Right cardiac atrium (tissue), 5 donors: ENCODE measurements at places on chromosomes 5 and 9.
A peak's percentile ranks its signal among the peaks of the same experiment; 100 is the strongest.

- DNase-seq, result no peak
Measured at GRCh38 chr9:136229096-136230065, 16.2 kb downstream of the QSOX2 start.

DNA sequence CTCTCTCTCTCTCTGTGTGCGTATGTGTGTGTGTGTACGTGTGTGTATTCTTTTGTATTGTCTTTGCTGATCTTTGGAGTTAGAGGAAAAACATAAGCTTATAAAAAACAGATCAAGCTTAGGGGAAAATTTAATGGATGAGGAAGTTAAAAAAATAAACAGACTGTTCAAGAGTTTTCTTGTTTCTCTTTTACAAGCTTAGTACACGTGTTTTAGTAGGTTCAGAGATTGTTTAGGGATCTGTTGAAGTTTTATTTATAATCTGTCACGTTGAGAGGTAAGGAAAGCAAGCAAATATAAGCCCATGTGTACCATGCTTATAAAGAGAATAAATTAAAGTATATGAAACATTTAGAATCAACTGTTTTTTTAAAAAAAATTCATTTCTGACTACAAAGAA is 1470.3 kb upstream of the NUDT12 start:
- DNase-seq, result no peak

- DNase-seq, result no peak
Measured at GRCh38 chr5:68725905-68726683, 367.7 kb upstream of the SLC30A5 start.

- DNase-seq, result no peak
Measured at GRCh38 chr9:123881604-123882003, 48.3 kb downstream of the DENND1A start.

DNA sequence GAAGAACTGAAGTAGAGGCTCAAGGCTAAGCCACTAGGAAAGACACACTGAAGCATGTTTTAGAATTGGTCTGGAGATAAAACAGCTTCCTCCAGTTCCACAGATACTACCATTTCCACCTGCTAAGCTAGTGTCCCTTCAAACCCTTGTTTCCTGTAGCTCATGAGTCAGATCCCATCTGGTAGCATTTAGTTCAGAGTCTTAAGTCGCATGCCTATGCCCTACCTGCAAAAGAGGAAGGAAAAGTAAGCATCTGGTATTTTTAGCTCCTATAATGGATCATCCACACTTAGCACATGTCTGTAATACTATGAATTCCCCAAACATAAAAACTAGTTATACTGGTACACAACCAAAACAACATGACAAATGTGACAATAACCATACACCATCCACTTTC is 92.1 kb downstream of the CDKN2A start:
- DNase-seq, result no peak

GRCh38 chr5:125209650-125210049 is 463.2 kb upstream of the ZNF608 start:
- DNase-seq, result no peak

DNA sequence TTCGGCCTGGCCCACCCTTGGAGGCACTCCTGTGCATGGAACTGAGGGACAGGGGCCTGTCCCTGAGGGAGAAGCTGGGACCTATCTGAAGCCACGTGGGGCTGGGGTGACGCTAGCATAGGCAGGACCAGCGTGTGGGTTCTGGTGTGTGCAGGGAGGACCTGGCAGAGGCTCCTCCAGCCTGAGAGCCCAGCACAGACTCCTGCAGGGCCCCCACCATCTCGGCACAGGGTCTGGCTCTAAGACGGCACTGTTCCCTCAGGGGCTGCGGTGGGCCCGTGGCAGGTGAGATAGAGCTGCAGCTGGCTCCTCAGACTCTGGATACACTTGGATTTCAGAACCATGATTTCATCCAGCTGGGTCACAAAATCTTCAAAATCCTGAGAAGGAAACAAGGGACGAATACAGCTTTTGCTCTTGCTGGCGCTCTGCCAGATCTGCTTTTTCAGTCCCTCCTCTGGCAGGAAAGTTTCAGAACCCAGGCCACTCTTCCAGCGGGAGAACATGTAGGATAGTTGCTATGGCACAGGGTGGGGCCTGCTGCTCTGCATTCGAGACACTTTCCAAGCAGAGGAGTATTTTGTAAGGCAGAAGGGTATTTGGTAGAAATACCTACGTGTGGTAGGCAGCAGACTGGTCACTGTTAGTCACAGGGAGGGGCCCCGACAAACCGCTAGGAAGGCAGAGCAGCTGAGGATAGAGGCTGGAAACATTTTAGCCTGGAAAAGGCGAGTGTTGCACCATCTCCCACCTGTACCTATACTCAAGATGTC is 74.7 kb downstream of the KIF24 start:
- DNase-seq, result peak; percentile 50

GRCh38 chr9:78370991-78371390 is 74.1 kb downstream of the PSAT1 start:
- no peak for DNase-seq

- no peak for DNase-seq
Measured at GRCh38 chr5:66697796-66698564, 101.8 kb downstream of the MAST4 start.

DNA sequence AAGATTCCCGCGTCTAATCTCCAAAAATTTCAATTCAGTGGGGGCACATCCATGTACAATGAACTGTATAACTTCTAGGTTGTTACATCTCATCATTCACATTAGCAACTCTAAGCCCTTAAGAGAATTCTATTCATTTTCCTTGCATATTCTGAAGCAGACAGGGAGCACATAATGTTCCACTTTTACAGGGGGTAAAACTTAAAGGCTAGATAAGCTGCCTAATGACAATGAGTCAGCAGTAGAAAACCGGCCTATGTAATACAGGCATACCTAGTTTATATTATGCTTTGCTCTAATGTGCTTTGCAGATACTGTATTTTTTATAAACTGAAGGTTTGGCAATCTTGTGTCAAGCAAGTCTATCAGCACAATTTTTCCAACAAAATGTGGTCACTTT is 40.4 kb downstream of the PTAR1 start:
- no peak for DNase-seq

DNA sequence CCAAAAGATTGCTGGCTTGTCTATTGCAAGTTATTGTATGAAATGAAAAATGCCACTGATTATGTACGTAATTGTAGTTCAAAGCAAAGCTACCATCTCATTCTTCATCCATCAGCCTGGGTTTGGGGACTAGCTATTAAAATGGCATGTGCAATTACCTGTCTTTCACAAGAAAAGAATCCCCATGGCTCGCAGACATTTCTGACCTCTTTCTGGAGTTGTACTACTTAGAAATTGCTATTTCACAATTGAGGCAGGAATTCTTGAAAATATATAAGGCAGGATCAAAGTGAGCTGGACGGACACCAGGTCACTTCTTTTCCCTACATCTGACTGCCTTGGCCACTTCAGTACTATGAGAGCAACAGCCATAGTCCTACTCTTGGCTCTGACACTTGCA is at the start of gene SPINK9:
SPINK9 (plus strand) TSS at position 301 of the 400 bp plus-strand sequence; CDS start at position 356, 55 bp downstream.
- DNase-seq, result no peak

DNA sequence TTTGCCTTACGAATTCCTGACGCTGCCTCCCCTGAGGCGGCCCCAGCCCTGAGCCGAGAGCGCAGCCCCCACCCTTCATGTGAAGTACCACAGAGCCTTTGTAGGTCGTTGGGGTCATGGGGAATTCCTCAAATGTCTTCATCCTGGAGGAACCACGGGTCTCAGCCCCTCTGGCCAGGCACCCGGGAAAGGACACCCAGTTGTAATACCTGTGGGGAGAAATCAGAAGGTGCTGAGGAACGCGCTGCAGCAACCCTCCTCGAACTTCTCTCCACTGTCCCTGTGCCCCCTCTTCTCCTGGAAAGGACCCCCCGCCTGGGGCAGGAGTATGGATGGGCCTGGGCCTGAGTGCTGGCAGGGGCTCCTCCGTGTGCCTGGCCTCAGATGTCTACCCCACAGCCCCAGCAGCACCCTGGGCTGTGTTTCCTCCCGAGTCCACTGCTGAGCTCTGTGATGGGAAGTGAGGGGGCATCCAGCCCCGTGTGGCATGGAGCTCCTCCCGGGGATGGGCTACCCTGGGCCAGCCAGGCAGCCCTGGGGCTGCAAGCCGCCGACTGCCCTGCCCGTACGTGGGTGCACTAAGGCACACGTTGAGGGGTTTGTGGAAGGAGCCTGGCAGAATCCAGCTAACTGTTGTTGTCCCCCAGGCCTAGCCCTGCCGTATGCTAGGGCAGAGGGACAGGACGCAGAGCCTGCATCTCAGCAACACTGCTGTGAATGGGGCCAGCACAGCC is 18.7 kb upstream of the SCGB3A1 start:
- DNase-seq, result peak; percentile 6

DNA sequence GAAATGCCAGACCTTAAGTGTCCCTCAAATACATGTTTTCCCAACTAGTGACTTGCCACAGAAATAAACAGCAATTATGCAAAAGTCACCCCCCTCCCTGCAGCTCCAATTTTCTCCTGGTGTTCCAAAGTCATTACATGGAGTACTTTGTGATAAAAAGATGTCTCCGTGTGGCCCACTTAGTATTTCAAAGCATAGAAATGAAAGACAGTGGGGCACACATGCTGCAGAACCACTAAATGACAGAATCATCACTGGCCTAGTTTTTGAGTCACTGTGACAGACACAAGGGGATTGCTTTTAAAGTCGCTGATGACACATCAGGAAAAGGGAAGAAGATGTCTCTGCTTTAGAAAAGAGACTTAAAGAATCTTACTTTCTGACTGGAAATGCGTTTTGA is 323.4 kb downstream of the PSAT1 start:
- no peak for DNase-seq
